ENCODE measurements at places on chromosomes 12 and 14.

GRCh38 chr12:116808113-116809105 lies 70.3 kb downstream of the RNFT2 start:
- DNase-seq = no peak

GRCh38 chr14:70942342-70942706 lies 35.1 kb downstream of the PCNX1 start:
- DNase-seq = no peak

DNA sequence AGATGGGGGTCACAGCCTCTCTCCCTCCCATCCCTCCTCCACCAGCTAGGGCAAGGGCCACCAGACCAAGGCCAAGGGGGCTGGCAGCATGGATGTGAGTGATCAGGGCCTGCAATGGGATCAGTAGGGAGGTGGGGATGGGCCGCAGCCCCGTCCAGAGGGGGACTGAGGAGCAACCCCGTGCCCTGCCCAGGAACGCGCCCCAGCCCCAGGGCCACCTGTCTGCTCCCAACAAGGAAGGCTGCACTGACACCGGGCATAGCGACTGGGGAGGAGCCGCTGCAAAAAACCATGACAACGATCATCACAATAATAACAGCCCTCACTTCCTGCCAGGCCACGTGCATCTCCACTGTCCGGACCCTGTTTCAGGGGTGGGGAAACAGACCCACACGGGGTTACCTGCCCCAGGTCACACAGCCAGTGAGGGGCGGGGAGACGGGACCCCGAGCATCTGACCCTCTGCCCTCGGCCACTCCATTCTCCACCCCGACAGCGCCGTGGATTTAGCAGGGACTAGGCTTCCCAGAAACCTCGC lies 24.3 kb downstream of the NCOR2 start:
- no peak for DNase-seq

GRCh38 chr12:24989216-24989615 lies 40.3 kb upstream of the BCAT1 start:
- DNase-seq = no peak

Measured in inflammatory macrophage treated with lipopolysaccharide for 1 hour (primary cell).